ENCODE measurements at places on chromosomes 5 and 9.

DNA sequence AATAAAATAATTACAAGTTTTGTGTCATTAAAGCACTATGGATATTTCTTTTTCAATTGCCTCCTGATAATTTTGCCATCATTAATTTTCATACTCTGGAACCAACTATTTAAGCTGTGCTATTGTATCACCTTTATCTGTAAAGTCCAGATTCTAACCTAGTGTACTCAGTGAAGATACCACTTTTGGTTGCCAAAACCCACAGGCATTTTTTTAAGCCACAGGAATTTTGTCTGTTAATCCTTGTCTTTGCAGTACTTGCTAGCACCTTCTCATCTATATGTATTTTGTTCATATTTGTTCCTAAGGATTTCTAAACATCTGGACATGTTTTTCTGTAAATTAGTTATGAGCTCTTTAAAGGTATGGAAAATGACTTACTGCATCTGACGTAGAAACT, 481.4 kb upstream of the DAB2 start:
- no peak for DNase-seq

- no peak for DNase-seq
These were observed 56.3 kb downstream of the CRB2 start for GRCh38 chr9:123412171-123412820.

GRCh38 chr5:16538006-16538405, 72.4 kb upstream of the ZNF622 start:
- DNase-seq, result no peak

DNA sequence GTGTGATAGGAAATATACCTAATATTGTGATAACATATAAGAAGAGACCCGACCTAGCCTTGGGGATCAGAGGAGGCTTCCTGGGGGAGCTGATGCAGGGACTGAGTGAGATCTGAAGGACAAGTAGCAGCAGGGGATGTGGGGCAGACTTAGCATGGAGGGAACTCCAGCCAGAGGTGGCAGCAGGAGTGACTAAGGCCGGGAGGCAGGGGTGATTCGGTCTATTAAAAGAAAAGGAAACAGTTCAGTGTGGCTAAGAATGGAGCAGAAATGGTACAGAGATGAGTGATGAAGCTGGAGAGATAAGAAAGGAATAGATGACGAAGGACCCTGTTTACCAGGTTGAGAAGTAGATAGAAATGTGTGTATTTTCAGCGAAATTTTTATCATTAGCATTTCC, 408.8 kb downstream of the ENC1 start:
- no peak for DNase-seq

DNA sequence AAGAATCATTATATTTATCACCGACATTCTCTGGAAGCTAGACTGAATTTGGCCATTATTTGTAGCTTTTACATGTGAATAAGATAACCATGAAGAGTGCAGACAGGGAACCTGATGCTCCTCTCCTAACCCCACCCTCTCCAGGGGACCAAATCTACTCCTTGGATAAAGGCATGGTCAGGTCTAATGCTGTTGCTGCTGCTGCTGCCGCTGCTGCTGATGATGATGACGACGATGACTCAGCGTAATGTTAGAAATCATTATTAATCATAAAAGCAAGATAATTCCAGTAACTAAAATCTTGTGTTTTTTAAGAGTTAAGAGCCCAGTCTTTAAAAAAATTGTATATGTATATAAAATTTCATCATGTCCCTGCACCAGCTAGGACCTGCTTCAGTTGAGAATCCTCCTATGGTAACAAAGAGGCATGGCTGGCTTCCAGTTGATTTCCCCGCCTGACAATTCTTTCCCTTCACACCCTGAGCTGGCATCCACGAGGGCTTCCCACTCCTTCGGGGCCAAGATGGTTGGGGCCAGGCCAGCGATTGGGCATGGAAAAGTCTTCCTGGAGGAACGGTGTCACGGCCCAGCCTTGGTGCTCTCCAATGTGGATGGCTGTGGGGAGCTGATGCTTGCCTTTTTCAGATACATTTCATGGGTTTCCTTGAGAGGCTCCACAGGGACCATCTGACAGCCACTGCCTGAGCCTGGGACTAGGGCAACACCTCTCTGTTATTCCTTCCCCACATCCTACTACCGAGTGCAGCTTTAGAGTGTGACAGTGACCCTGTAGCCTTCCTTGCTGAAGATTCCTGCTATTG, 400.0 kb downstream of the CTNND2 start:
- no peak for DNase-seq

DNA sequence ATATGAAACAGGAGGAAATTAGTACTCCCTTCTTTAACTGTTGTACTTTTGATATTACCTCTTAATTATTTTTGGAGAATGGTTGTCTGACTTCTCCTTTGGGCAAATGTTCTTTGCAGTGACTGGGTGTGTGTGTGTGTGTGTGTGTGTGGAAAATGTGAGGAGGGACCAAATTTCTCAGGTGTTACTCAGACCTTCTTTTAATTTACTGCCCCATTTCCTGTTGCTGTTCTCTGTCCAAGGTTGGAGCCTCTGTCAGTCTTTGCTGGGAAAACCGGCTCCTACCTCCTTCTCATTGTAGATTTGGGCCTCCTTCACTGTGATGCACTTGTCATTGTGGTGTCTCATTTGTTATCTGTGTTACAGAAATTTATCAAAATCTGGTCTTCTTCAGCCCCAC, 68.4 kb downstream of the PBX3 start:
- DNase-seq, result no peak

- no peak for DNase-seq
These were observed 234.4 kb downstream of the ARHGAP26 start for GRCh38 chr5:143004361-143005145.

DNA sequence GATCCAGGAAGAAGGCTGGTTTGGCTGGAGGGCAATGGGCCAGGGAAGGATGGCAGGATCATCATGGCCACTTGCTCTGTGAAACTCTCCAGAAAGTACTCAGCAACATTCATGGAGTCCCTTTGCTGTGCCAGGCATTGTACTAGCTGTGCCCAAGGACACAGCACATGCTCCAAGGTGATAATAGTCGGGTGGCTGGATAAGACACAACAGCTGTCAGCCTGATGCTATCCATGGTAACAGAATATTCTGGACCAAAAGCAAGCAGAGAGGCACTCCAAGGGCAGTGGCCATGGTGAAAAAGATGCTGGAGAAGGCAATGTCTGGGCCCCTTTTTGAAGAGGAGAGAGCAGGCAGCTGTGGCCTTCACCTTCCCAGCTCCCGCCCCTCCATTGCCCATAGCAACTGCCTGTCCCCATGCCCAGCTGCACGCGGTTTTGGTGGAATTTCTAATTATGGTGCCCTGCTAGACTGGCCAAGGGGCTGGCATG, 113.8 kb upstream of the CPEB4 start:
- no peak for DNase-seq

- DNase-seq, result no peak
These were observed 29.2 kb upstream of the IL13 start for GRCh38 chr5:132628814-132629213.

GRCh38 chr5:158390577-158390976, 531.6 kb upstream of the CLINT1 start:
- DNase-seq, result no peak

- DNase-seq, result no peak
These were observed 135.5 kb downstream of the CEMIP2 start for GRCh38 chr9:71632776-71633175.

- no peak for DNase-seq
These were observed 19.7 kb downstream of the C6 start for GRCh38 chr5:41193456-41194205.

- no peak for DNase-seq
These were observed 694.9 kb downstream of the ISL1 start for GRCh38 chr5:52077941-52078815.

GRCh38 chr5:35369965-35370790, 139.9 kb upstream of the PRLR start:
- DNase-seq, result no peak

DNA sequence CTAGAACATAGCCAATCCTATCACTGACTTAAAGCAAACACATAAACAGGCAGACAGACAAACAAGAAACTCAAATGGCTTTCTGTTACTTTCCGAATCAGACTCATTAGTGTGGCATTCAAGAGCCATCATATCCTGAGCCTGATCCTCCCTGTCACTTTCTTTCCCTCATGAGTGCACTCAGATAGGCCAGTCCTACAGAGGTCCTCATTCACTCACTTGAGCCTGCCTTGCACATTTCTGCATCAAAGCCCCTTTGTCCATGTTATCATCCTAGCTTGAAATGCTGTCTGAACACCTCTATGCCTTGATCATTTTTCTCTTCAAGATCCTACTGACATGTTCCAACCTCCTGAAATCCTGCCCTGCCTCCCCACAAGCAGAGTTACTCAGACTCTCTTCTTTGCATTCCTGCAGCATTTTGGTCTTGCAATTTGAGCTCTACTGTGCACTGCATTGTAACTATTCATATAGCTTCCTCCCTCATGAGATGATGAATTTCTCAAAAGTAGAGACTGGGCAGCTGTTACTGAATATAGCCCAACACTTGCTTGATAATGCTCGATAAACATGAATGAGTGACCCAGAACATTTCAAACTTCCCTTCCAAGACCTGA, 126.9 kb downstream of the PALM2AKAP2 start:
- DNase-seq, result no peak

DNA sequence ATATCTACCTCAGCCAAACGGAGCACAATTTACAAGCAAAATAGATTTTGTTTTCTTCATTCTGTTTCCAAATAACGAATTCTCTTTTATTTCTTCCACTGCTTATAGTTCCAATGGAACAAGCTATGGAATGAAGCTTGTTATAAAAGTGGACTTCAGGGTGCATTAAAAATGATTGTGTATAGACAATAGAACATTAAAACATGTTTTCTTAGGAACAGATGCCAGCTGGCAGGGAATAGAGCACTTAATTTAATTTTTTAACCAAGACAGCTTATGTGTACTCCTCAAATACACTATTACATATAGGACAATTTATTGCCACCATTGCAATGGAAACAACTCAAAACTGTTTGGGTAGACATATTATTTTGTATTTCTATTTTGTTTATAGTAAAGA, 860.1 kb upstream of the TYRP1 start:
- DNase-seq, result no peak

- no peak for DNase-seq
These were observed 100.5 kb downstream of the TLE4 start for GRCh38 chr9:79672236-79672635.

- DNase-seq, result no peak
These were observed 502.6 kb upstream of the CDH6 start for GRCh38 chr5:30690931-30691330.

DNA sequence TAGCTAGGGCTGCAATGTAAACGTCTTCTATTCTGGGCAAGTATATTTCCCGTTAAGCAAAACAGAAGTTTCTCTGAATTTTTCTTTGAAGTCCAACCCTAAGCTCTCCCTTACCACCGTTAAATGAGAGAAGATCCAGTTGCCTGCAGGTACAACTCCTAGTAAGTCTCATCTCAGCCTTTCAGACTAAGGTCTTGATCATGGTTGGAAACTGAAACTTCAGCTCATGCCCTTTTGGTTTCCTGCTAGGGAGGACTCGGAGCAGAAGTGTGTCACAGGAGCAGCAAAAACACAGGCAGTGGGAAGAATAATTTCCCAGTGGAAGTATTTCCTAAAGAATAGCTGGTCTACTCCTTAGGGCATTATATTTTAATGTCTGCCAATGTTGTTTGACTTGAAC, 717.9 kb downstream of the PRELID2 start:
- no peak for DNase-seq

DNA sequence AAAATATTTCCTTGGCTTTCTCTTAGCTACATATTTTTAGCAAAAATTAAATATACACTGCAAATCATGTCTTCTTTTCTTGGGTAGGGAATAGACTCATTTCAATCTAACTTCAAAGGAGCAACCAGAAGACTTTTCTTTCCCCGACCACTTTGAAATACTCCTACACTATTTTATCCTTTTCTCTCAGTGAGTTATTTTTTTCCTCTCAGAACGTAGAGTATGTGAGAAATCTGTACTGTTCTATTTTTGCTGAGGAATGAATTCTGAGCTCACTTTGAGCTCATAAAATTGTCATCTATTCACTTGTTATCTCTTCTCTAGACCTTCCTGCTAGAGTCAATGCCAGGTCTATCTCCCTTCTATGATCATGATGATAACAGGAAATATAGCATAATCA, 22.2 kb upstream of the DAPK1 start:
- DNase-seq, result no peak

- no peak for DNase-seq
These were observed 73.9 kb downstream of the FOXD1 start for GRCh38 chr5:73374520-73375190.

DNA sequence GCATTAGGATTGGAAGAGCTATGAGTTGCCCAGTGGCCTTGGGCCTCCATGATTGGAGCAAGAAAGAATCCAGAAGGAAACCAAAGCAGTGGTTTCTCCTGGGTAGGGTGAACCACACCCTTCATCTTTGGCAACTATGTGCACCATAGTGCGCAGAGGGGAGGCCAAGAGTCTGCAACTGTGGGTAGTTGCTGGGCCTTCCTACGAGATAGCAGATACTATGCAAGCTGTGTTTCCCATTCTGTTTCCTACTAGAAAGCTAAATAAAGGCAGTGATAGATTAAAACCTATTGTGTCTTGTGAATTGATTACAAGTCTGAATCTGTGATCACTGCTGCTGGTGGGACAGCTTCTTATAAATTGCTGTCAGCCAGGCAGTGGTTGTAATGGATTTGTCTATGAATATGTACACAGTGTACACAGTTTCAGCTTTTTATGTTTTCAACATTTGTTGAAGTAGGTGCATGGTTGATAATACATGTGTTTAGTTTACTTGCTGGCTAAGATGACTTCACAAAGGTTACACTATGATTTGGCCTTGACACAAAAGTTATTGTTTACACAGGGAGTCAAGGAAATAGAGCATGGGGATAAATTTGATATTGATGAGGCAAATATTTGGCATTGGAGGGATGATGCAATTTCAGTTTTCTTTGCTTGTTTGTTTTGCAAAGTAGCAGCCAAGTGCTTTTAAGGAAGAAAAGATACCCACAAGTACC, 23.7 kb upstream of the PDE8B start:
- DNase-seq, result no peak

Data from activated CD8-positive, alpha-beta memory T cell treated with anti-CD3 and anti-CD28 coated beads for 1 hour (primary cell).